ENCODE measurements at places on chromosomes 1 and 21. TPM values are rescaled to one million over a fixed set of nuclear protein-coding genes. Genes with fewer than 3 reads are reported as not detected.

The OPRD1 gene
- total RNA-seq = under 0.01 TPM

The OR2T29 gene
- not detected for total RNA-seq

The OR6K3 gene
- not detected for total RNA-seq

The MIXL1 gene
- total RNA-seq = not detected

The EXTL2 gene
- total RNA-seq = 6.1 TPM

The SLC30A1 gene
- total RNA-seq = 17.7 TPM

The EVA1B gene
- total RNA-seq = 143 TPM

The PDC gene
- 0.53 TPM for total RNA-seq

The HTR1D gene
- total RNA-seq = not detected

The ARHGEF11 gene
- 19.8 TPM for total RNA-seq

The CYP4A22 gene
- total RNA-seq = not detected

The PYCR2 gene
- 30.3 TPM for total RNA-seq

The CD101 gene
- total RNA-seq = under 0.01 TPM

The DMAP1 gene
- total RNA-seq = 32.3 TPM

The RXFP4 gene
- total RNA-seq = not detected

The FMN2 gene
- total RNA-seq = 29.3 TPM

The MYOG gene
- total RNA-seq = not detected

The MAP3K21 gene
- total RNA-seq = 0.08 TPM

The NBPF11 gene
- total RNA-seq = 4.0 TPM

The VASH2 gene
- total RNA-seq = 0.30 TPM

The CFH gene
- 272 TPM for total RNA-seq

The ITPKB gene
- total RNA-seq = 5.3 TPM

The ATP13A2 gene
- 62.0 TPM for total RNA-seq

The KIF14 gene
- 2.0 TPM for total RNA-seq

The TRIM17 gene
- total RNA-seq = 0.35 TPM

The TMEM9 gene
- total RNA-seq = 134 TPM
